SK-MEL-5 (cell line): ENCODE measurements at places on chromosomes 7 and 10. TPM values are rescaled to one million over a fixed set of nuclear protein-coding genes. Genes with fewer than 3 reads are reported as not detected.
A peak's percentile ranks its signal among the peaks of the same experiment; 100 is the strongest.

DNA sequence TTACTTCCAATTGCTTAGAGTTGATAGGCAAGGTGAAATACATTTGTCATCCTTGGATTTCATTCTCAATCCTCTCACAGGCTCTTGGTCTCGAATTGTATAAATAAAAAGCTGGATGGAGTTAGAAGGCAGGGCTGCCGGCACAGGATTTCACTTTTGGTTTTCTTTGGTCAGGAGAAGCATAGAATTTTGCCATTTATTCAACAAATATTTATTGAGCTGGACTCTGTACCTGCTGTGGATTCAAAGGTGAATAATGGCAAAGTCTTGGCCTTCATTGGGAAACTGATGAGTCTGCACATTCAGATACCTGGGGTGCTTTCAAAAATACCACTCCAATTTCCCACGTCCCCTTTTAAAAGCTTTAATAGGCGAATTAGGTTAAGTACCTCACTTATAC is 49.7 kb downstream of the PDK4 start:
- no peak for DNase-seq

DNA sequence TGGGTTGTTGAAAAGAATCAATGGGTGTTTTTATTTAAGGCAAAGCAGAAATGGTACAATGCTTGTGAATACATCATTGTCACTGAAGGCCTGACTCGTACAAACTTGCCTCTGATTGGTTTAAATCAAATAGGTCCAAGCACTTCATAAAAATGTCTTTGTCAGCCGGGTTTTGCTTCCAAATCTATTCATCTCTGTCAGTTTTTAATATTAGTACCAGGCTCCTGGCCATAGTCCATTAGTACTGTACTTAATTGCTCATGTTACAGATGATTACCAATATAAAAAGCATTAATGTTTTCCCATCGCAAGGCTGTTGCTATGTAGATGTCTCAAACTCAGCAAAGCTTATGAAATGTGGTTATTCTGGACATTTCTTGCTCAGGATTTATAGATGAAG is 171.9 kb downstream of the ARID5B start:
- DNase-seq, result peak; percentile 49

GRCh38 chr10:15084502-15084922 is 4.1 kb downstream of the ACBD7 start:
- DNase-seq, result peak; percentile 88

GRCh38 chr10:65430979-65431378 is 1494.9 kb upstream of the LRRTM3 start:
- DNase-seq, result no peak

The MOGAT3 gene
- total RNA-seq, result not detected in 2 replicates

The HTRA1 gene
- 113 and 119 TPM in 2 replicates for total RNA-seq
